Activated gamma-delta T cell treated with Interleukin-2 at 50 U/mL for 16 hours (primary cell): ENCODE measurements at places on chromosomes 3 and 15.

DNA sequence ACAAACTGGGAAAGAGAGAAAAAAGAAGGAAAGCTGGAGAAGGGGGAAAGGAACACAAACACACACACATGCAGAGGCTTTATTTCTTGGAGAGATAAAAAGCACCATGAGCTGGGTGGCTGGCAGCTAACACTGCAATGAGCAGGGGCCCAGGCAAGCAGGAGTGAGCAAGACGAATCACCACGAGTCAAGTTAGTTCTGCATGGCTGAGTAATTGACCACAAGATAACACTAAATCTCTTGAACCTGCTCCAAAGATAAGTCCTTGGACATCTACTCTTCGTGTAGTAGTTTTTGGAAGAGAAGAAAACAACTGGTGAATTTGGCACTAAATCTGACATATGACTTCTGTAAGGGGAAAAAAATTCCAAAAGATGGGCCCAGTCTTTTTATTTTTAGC, 100.9 kb downstream of the MYO5A start:
- no peak for DNase-seq

DNA sequence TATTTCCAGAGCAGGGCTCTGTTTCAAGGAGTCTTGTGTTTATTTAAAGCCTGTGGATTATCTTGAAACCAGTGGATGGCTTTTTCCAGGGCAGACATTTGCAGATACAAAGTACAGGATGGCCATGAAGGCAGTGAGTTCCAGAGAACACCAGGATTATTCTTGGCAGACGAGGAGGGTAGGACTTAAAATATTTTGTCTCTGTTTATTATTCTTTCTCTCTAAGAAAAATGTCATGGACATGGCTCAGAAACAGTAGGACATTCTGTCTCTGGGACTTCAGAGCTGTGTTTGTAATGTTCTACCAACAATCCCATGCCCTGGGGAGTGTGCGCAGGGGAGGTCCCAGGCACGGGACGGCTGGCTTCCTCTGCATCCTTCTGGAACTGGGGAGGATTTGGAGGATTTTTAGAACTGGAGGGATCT, 125.9 kb downstream of the ATP10A start:
- no peak for DNase-seq

DNA sequence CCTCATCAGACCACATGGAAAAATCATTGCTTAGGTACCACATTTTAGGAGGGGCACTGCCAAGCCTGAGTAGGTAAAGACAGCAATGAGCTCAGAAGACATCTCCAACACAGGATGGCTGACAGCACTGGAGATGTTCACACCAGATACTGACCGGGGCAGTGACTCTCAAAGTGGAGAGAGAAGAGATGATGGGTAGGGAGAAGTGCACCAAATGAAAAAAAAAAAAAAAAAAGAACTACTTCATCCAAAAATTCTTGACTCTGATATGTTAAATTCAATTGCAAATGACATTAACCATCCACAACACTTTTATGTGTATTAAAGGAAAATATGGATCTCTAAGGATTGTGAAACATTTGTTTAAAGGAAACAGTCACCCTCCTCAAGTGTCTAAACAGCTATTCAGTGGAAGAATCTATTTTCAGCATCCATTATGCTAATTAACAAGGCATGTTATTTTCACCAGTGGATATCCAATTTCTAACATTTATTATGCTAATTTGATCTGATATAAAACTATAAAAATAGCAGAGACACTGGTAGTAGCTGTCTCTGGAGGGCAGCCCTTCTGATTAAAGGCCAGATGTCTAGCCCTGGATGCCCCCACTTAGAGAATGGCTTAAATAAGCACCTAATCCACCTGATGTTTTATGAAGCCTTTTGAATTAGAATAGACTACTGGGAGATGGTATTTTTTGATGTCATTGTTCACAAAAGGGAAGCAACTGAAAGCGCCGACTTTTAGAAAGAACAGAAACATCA, 48.2 kb upstream of the VGLL4 start:
- DNase-seq = no peak

DNA sequence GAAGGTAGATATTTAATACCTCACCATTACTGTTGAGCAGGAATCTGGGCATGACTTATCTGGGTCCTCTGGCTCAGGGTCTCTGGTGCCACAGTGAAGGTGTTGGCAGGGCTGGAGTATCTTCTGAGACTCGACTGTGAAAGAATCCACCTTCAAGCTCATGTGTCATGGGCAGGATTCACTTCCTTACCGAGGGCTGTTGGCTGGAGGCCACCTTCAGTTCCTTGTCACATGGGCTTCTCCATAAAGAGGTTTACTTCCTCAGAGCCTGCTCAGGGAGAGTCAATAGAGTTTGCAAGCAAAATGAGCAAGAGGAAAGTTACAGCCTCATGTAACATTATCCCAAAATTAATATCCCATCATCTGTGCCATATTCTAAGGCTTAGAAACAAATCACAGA, 459.5 kb downstream of the NR2F2 start:
- DNase-seq = no peak

GRCh38 chr15:99502661-99503060, 63.1 kb upstream of the MEF2A start:
- no peak for DNase-seq

- no peak for DNase-seq
These were observed 61.3 kb downstream of the PPARG start for GRCh38 chr3:12349895-12350811.

DNA sequence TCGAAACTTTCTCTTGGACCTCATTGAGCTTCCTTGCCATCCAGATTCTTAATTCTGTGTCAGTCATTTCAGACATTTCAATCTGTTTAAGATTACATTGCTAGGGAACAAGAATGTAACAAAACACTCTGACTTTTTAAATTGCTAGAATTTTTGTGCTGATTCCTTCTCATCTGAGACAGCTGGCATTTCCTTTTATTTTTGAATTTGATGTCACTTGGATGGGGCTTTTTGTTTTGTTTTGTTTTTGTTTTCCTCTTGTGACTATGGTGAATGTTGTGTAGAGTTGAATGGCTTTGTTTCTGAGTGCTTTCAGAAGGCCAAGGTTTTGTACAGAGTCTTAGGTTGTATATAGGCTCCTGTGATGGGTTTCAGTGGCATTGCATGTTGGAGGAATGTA, 1129.3 kb downstream of the NAALADL2 start:
- DNase-seq = no peak

DNA sequence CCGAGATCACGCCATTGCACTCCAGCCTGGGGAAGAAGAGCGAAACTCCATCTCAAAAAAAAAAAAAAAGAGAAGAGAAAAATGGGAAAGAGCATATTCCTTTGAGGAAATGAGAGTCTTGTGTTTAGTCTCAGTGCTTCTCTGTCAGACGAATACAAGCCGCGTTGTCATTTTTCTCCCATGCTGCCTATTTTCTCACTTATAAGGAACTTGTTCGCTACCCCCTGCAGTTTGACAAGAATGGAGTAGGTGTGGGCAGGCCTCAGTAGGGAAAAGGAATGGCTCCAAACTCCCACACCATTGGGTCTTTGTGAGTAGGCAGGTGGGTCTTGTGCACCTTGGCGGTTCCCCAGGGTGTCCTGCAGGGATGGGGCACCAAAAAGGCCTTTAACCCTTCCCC, 6.5 kb downstream of the GPR160 start:
- no peak for DNase-seq

GRCh38 chr15:74547616-74548015, 6.6 kb downstream of the ARID3B start:
- DNase-seq = no peak

GRCh38 chr15:31269816-31270575, 56.6 kb upstream of the KLF13 start:
- DNase-seq = no peak

DNA sequence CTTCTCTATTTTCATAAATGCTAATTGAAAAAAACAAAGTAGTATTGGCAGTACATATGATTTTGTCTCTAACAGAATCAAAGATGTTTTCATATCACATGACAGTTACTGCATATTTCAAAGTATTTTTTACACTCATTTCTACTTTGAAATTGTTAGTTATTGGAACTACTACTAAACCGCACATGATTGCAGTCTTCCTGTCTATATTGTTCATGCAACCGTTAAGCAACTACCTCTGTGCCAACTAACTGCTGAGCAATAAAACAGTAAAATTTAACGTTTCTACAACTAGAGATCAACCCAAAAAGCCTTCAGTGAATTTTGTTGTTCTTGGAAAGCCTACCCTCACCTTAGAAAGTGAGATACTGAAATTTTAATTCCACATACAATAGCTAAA, 64.2 kb downstream of the DMXL2 start:
- DNase-seq = no peak

- DNase-seq = no peak
These were observed 23.0 kb downstream of the BUB1B start for GRCh38 chr15:40183636-40184463.

DNA sequence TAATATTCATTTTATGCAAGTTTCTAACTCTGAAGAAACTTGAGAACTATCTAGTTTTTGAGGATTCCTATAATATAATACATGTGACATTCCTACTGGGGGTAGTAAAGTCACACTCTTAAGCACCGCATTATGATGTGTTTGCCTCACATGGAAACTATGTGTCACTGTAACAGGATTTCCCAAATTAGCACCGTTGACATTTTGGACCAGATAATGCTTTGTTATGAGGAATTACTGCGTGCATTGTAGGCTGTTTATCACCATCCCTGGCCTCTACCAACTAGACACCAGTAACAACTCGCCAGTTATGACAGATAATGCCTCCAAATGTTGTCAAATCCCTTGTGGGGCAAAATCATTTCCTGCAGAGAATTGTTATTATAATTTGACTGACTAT, 267.8 kb downstream of the RAP2B start:
- no peak for DNase-seq

- DNase-seq = no peak
These were observed 69.9 kb downstream of the OXNAD1 start for GRCh38 chr3:16334909-16335308.

DNA sequence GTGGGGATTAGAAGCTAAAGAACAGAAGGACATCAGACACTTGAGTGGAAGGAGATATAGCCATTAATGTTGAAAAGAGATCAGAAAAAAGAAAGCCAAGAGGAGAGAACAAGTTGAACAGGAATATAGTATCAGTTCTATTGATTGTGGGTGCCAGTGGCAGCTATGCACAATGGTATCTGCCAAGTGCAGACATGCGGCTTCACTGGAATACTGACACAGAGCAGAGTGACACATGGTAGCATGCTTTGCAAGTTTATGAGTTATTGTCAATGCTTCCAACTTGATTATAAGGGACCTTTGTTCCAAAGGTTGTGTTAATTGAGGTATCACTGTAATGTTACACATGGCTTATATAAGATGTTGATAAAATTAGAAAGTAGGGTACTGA, 42.0 kb upstream of the TP63 start:
- DNase-seq = no peak

DNA sequence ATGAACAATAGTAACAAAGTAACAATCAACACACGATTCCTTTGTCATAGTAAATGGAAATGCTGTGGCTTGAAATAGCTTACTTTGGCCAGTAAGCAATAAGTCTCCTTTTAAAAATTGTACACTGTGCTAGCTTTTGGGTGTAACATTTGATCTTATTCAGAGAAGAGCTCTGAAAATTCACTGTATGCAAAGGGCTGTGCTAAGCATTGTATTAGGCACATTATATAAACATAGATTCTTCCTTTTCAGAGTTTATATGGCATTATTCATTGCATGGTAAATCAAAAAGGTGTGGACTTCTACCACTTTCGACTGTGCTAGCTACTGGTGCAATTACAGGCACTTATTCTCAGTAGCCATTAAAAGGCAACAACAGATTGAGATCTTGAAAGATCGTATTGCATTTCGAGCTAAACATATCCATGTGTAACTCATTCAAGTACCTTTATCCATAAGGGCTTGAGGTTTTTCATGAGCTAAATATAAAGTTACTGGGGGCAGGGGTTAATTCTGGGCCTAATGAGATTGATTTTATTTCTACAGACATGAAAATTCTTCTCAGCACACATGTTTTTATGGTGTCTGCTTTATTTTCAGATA, 246.8 kb downstream of the NR1D2 start:
- DNase-seq = no peak

DNA sequence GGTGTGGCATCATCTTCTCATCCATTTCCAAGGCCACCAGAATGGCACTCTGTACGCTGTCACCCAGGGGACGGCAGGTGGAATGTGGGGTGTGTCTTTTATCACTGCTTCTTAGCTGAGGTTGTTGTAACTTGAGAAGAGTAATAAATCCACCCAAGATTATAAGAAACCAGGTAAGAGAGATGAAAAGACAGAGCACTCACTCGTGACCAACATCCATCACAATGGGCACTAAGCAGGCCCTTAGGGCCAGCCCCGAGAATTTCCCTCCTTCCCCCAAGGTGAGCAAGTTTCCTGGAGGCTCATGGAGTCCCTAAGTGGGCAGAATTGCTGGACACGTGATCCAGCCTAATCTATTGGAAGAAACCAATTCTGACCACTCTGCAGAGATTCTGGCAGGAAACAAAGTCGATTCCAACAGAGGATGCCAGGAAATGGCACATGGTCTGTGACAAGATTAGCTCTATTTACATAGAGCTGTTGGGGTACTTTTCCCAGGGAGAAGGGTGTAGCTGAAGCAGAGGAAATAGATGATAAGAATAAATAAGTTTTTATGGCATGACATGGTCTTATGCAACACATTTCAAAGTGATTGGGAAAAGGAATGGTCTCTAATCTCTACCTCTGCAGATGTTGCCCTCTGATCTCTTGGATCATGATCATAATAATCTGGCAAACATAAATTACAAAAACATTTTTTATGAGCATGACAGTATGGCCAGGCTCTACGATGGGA, 22.5 kb downstream of the SLC6A20 start:
- no peak for DNase-seq

DNA sequence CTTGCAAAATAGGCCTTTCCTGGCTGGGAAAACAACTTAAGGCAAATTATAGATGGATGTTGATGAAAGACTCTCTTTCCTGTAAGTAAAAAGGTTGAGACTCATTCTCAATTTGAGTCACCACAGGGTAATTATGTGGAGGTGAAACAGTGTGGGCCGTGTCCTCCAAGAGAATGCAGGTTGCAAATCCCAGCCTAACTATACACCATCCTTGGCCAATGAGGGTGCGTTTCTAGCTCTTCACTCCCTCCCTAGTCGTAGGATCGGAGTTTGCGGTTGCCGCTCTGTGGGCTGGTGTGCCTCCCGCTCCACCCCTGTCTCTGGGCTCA, 259.9 kb downstream of the PLCL2 start:
- no peak for DNase-seq

DNA sequence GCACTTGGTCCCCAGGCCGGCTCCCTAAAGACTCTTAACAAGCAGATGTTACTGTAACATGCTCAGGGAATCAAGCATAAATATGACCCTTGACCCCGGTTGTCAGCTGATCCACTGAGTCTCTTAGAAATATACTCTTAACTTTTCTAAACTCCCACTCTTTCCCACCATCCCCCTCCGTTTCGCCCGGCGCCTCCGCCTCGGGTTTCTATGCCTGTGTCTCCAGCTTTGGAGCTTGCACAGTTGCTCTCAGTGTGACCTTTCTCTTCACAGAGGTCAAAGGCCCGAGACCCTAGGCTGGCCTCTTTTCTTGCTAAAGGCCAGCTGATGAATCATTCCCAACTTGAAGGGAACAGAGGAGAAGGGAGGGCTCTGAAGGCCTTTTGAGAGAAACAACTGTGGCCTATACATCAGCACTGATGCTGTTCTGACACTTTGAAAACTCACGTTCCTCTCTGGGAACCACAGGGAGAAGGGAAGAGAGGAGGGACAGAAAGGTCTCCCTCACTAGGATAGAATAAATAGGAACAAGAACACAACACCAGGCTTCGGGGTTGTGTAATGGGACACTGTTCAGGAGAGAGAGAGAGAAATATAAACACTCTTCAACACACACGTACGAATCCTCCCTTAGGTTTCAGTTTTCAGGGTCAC, 484.5 kb upstream of the NR2F2 start:
- DNase-seq = no peak
